ENCODE measurements at places on chromosomes 5 and 9.

- DNase-seq = no peak
These were observed 41.6 kb downstream of the MYO10 start for GRCh38 chr5:16894236-16895057.

GRCh38 chr9:116468793-116469527 is 218.1 kb upstream of the TRIM32 start:
- no peak for DNase-seq

DNA sequence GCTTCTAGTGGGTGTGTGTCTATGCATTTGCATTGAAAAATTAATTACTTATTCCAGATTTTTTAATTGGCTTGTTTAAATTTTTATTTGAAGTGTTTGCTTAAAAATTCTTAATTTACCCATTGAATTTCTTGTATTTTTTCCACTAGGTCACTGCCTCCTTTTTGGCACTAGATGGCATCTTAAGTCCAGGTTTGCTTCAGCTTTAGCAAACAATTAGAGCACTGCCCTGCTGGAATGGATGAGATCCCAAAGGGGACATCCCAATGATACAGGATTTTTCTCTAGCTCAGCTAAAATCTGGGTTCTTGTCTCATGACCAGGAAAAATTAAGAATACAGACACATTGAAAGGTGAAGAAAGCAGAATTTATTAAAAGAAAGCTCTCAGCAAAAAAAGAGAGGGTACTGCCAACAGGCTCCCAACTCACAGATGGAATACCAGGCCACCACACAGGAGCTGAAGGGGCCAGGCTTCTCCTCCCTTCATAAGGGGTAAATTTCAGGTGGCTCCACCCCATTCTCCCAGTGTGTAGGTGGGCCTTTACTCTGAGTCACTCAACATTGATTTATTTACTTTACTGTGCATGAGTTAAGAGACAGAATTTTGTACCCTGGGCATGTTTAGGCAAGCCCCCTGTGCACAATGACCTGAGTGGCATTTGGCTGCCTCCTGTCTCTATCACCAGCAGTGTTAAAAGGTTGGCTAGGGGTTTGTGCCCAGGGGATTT is 532.4 kb downstream of the ANXA1 start:
- no peak for DNase-seq

DNA sequence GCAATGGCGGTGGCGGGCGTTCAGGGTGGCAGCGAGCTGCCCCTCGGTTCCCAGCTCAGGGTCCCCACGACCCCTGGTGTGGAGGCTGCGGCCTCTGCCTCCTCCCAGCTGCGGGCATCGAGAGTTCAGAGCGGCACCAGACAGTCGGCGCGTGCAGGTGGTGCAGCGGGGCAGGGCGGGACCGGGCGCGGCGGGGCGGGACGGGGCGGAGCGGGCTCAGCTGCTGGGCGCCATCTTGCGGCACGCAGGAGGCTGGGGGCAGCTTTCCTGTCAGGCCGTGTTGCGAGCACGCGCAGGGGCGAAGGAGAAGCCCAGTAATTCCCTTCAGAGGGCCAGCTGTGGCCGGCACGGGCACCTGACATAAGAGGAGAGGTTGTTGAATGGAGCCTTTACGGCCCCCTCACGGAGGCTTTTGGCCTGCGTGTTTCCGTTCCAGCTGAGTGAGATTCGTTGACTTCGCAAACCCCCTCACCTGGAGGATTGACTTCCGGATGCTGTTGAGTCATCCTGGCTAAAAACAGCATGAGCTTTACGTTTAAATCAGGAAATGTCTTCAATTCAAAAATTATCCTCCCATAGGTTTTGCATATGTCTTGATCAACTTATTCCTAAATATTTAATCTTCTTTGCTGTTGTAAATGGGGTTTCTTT is 587 bp downstream of the C5orf47 start:
- DNase-seq = no peak
